ENCODE measurements at places on chromosomes 16 and 17.

DNA sequence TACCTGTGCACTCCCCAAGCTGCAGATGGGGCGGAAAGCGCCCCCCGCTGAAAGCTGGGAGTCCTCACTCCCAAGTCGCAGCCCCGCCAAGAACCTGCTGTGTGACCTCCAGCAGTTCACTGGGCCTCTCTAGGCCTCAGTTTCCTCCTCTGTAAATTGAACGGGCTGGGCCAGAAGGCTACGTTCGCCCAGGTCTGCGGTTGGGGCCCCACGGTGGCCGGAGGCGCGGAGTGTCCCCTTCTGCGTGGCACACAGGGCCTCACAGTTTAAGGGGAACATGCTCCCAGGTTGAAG lies 628 bp downstream of the GALK1 start:
- DNase-seq, result no peak

- no peak for DNase-seq
Observed at GRCh38 chr16:11004973-11005610, 60.7 kb downstream of the CLEC16A start.

GRCh38 chr16:86243571-86244154 lies 266.7 kb upstream of the FOXF1 start:
- no peak for DNase-seq

- DNase-seq, result no peak
Observed at GRCh38 chr17:61444831-61445230, 7.4 kb upstream of the TBX4 start.

- no peak for DNase-seq
Observed at GRCh38 chr17:75661531-75661930, 5.4 kb downstream of the RECQL5 start.

GRCh38 chr17:82465023-82465603 lies 6.6 kb downstream of the NARF start:
- no peak for DNase-seq

GRCh38 chr17:82932518-82933310 lies 92.9 kb upstream of the ZNF750 start:
- peak; percentile 11 for DNase-seq

GRCh38 chr16:86133847-86134375 lies 234.9 kb downstream of the IRF8 start:
- DNase-seq, result no peak

DNA sequence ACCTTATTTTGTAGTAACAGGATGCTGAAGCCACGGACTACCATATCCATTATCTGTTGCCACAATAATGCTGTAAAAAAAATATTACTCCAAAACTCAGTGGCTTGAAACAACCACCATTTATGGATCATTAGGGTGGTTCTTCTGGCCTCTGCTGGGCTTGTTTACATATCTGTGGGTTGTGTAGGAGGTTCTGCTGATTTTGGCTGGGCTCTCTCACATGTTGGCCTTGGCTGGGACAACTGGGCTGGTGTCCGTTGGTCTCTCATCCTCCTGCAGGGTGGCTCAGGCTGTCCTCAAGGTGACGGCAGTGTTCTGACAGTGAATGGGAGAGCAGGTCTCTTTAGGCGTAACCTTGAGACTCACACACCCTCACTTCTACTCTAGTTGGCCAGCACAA lies 76.0 kb downstream of the GPR139 start:
- DNase-seq, result no peak

DNA sequence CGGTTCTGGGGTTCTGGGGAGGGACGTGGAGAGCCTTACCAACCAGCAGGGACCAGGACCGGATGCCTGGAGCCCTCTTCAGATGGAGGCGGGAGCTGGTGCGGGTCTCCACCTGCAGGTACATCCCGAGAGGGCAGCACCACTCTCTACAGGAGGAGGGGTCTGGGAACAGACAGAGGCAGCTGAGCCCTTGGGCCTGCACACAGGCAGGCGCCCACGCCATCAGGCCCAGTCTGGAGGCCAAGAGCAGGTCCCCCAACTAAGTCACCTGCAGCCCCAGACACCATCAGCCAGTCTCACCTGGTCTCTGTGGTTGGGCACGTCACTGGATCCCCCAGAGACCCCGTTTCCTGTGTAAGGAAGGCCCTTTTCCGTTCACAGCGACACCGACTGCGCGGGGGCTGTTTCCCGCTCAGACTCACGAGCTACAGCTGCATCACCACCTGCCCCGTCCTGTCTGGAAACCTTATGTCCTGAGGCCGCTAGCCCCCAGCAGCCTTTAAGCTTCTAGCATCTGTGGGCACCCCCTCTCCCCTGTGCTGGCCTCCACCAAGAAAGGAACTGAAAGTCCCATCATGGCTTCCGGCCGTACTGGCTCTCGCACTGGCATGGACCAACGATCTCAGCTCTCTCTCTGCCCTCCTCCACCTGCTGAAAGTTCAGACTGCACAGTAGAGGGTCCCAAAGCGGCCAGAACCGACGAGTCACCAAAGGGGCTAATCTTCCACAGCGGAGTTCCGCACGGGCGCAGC lies 1.2 kb downstream of the CYBC1 start:
- peak; percentile 72 for DNase-seq

DNA sequence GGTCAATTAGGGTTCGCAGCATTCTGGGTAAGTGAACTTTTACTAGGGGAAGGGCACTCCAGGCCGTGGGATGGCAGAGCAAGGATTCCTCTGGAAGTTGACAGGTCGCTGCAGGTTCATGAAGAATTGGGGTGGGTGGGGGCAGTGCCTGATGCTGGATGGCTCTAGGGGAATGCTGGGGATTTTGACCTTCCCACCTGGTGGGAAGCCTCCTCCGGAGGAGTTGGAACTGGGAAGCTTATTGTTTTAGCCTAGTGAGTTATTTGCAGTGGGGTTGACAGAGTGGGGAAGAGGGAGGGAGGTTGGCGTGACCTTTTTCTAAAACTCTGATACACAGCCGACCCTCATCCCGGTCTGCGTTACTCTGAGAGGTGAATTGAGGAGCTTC lies 606 bp upstream of the C17orf113 start:
- DNase-seq, result peak; percentile 34

DNA sequence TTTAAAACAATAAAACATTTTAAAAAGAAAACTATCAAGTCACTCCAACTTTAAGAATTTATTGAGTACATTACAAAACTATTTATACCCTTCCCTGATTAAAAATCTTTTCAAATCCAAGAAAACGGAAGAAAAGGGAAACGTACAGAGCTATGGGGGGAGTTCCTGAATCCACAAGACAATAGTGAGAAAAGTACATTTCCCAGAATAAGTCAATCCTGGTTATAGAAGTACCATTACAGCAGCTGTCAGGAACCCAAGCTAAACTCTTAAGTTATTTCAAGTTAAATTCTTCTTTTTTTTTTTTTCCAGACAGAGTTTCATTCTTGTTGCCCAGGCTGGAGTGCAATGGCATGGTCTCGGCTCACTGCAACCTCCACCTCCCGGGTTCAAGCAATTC lies 45.7 kb downstream of the SPOP start:
- DNase-seq, result no peak

GRCh38 chr17:38881600-38882191 lies 11.8 kb downstream of the LASP1 start:
- peak; percentile 71 for DNase-seq

DNA sequence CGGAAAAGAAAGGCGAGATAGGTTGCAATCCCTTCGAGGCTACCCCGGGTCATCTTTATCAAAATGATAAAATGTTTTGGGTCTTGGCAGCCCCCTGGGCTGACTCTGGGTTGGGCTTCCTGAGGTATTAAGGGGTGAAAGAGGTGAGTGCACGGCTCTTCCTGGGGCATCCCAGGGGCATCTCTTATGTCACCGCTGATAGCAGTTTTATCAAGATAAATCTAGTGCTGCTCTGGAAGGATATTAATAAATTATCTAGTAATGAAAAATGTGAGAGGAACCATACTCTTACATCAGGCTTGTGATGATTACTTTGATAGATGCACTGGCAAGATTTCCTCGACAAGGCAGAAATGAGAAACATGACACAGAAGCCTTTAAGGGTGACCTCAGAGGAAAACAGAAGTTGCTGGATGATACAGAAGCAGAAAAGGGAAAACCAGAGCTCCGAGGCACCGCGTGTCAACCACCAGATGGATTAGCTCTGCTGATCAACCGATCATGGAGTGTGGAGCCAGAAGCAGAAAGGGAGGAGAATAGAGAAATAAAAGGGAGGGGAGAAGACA lies 491.3 kb downstream of the TMEM114 start:
- DNase-seq, result no peak

- DNase-seq, result no peak
Observed at GRCh38 chr16:54053891-54054820, 232.4 kb downstream of the IRX3 start.

GRCh38 chr17:40910441-40910841 lies 25.4 kb upstream of the KRT20 start:
- no peak for DNase-seq
